ENCODE measurements at places on chromosomes 4 and X.

DNA sequence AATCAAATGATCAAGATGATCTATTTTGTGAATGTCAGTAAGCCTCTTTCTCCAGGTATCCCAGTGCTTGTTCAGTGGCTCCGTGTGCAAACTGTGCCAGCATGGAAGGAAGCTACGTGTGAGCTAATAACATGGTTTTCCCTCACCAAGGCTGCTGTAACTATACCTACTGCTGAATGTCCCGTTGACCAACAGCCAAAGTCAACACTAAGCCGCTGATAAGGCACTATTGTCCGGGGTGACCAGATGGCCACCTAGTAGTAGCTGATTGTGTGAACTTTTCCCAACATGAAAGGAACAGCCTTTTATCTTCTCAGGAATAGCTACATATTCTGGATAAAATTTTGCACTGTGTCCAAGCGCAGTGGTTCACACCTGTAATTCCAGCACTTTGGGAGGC lies 58.0 kb upstream of the ABCG2 start:
- peaks cover 2% of the 10 kb centered on the region for H3K4me1 ChIP-seq
- H3K36me3 ChIP-seq: no peaks in the 10 kb centered on the region
- DNase-seq: no peak
- no peak overlapping the region for H3K4me3 ChIP-seq
- no peaks in the 10 kb centered on the region for H3K27me3 ChIP-seq

- no peaks in the 10 kb centered on the region for H3K36me3 ChIP-seq
- no peak for DNase-seq
- H3K27ac ChIP-seq: no peak overlapping the region
- no peaks in the 10 kb centered on the region for H3K27me3 ChIP-seq
Measured at GRCh38 chr4:79678472-79679202, 270.6 kb upstream of the GK2 start.

DNA sequence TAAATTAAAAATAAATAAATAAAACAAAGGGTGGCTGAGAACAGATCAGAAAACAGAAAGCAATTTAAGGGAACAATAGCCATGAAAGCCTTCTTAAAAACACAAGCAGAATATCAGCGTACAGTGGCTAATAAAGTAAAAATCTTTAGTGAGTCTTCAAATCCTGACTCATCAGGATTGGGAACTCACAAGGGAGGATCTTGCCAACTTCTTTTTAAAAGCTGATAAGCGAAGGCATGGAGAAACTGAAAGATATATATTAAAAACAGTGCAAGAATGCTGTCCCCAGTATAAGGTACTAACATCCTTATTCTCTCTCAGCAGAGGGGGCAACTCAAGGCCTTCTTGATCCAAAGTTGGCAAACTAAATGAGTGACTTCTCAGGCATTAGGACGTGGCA lies 180.1 kb downstream of the DHX15 start:
- H3K4me3 ChIP-seq: no peak overlapping the region
- no peaks in the 10 kb centered on the region for H3K27me3 ChIP-seq
- H3K36me3 ChIP-seq: no peaks in the 10 kb centered on the region
- H3K4me1 ChIP-seq: no peaks in the 10 kb centered on the region
- H3K27ac ChIP-seq: no peak overlapping the region

DNA sequence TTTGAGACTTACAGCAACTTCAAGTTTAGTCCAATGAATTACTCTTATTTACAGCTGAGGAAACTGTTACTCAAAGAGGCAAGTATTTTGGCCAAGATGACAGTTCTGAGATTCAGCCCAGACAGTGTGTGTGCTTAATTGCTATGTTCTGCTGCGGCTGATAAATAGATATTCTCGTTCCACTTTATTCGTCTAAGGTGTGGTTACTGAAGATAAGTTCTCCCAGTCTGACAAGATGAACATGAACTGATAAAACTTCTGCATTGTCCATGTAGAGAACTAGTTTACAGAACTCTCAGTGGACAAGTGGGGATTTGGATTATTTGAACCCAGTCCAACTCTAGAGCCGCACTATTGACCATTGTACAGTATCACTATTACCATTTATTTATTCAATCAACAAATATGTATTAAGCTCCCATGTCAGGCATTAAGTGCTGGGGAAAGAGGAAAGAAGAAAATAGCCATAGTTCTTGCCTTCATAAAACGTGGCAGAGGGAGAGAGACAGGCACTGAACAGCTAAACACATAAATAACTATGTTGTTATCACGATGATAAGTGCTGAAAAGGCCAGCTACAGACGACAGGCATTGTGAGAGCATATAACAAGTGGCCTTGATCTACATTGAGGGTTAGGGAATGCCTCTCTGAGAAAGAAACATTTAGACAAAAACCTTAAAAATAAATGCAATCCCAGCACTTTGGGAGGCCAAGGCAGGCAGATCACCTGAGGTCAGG lies 4.0 kb upstream of the DHX15 start:
- H3K27ac ChIP-seq: no peak overlapping the region
- no peaks in the 10 kb centered on the region for H3K36me3 ChIP-seq
- H3K4me3 ChIP-seq: no peak overlapping the region

GRCh38 chrX:110425222-110426154 lies 66.8 kb downstream of the RTL9 start:
- no peak overlapping the region for H3K27ac ChIP-seq
- no peaks in the 10 kb centered on the region for H3K4me1 ChIP-seq
